ENCODE measurements at places on chromosomes 7 and 10.

- DNase-seq = no peak
Observed at GRCh38 chr10:17214971-17215781, 12.9 kb upstream of the VIM start.

- no peak for DNase-seq
Observed at GRCh38 chr7:105016709-105017656, 3.0 kb downstream of the KMT2E start.

GRCh38 chr7:105678811-105679495 lies 97.7 kb upstream of the EFCAB10 start:
- DNase-seq = no peak

DNA sequence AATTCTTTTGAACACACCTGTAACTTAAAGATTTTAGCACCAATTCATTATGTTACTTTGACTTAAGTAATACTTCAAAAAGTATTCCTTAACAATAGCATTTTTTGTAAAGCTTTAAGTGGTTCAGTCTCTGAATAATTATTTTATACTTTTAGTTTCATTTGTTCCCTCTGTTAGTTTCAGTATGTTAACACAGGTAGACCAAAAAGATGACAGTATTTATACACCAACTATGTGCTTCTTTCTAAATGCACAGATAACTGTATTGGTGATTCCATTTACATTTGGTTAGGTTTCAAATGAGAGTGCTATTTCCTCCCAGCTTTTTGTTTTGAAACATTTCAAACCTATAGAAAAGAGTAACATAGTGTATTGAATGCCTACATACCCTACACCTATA lies 14.0 kb downstream of the RALA start:
- no peak for DNase-seq

GRCh38 chr7:121516821-121517220 lies 120.7 kb upstream of the FAM3C start:
- no peak for DNase-seq

GRCh38 chr10:114957122-114957521 lies 19.1 kb downstream of the TRUB1 start:
- DNase-seq = no peak

DNA sequence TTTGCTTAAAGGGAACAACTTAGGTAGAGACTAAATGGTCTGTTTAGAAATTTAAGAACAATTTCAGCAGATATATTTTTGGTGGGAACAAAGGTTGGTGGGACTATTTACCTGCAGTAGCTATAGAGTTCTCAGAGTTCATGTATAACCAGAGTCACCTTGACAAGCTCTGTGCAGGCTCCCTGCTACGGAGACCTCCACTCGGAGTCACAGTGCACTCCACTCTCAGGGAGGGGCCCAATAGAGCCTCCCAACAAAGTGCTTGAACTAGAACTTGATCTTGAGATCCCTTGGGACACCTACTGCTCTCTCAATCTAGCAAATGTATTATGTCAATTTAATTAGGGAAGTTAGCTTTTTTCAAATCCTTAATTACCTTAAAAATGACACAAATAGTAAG lies 2.3 kb downstream of the MYPN start:
- DNase-seq = no peak

- no peak for DNase-seq
Observed at GRCh38 chr7:129499999-129500398, 2.3 kb upstream of the SMKR1 start.

- DNase-seq = no peak
Observed at GRCh38 chr7:28135760-28136159, 44.8 kb downstream of the JAZF1 start.

DNA sequence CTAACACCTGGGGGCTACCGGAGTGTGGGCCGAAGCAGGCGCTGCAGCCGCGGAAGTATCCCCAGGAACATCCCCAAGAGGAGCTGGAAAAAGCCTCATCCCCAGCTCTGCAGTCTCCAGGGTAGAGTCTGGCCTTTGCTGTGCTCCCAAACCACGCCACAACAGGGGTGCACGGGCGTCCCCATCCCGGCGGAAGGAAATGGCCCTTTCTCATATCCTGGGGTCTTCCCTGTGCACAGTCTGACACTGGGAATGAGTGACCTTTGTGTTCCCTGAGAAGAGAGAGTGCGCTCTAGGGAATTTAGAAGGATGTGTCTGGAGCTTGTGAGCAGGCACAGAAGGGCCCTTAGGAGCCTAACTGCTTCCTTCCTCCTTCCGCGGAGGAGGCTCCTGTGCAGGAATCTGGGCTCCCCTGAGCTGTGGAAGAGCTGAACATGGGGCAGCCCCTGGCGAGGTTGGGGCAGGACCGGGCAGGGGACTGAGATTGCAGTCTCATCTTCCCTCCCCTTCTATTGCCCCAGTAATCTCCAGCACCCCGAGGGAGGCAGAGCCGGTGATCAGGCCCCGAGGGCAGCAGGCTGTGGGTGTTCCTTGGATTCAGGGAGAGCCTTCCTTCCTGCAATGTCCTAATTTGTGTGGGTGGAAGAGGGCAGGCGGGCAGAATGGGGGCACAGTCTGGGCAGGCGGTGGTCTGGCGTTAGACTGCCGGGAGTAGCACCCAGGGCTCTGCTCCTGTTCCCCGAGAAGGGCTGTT lies 1.3 kb downstream of the REPIN1 start:
- DNase-seq = no peak

DNA sequence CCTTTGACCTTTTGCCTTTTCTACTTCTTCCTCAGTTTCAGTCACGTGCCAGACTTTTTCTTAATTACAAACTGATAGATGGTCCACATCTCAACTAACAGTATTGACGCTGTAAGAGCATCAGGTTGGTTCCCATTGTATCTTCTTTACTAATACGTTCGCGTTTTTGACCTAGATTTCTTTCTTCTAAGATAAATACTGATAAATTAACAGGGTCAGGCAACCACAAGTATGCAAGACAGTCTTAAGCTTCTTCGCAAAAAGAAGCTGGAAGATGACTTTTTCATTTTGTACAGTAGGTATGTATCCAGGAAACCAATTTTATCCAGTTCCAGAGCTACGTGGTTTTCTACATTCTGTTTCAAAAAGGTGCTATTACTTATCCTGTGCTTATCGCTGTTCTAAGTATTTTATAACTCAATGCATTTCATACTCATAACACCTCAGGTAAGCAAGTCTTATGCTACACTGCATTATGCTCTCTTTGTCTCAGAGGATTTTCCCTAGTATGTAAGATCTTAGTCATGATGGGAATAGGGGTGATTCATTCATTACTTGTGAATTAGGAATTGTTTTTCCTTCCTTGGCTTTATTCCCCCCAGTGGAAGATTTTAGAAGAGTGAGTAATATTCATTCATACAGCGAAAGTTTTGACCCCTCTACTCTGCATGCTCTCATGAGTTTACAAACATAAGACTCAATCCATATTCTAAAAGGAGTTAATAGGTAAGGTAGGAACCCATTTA lies 955 bp downstream of the DUS4L start:
- DNase-seq = no peak

GRCh38 chr7:20376796-20377195 lies 46.1 kb downstream of the ITGB8 start:
- DNase-seq = no peak

DNA sequence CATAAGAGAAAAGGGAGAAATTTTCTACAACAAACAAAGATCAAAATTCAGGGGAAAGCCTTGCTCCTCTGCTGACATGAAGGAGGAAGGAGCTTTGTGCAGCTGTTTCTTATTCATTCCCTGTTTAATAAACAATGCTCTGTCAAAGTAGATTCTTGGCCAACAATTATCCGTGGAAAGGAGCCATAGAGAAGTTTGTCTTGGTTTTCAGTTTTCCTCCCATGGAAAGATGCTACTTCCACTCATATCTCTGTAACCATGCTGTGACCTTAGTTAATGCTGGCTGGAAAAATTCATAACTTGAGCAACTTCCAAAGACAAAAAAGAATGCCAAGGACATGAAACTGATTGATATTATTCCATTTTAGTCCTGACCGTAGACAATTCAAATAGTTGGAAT lies 8.1 kb downstream of the DDC start:
- no peak for DNase-seq

GRCh38 chr7:74523015-74523414 lies 69.3 kb downstream of the GTF2IRD1 start:
- DNase-seq = no peak

GRCh38 chr10:7302392-7302906 lies 108.4 kb downstream of the SFMBT2 start:
- DNase-seq = no peak

DNA sequence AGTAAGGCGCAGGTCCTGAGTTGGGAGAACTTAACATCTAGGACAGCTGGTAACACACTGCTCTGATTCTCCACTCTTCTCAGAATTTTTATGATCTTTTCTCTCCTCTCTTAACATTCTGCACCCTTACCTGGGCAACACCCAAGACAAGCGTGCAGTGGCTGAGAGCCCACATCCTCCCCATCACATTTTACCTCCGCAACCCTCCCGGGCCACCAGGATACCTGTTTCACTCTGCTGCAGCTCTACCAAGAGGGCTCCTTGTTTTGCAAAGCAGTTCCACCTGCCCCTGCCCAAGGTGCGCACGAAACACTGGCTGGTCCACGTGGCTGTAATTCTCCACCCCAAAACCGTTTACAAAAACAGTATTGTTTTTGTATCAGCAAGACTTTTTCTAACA lies 81.5 kb downstream of the ITIH5 start:
- DNase-seq = no peak

- no peak for DNase-seq
Observed at GRCh38 chr7:108452707-108453106, 3.5 kb downstream of the NRCAM start.

GRCh38 chr10:35963685-35964084 lies 321.6 kb upstream of the FZD8 start:
- no peak for DNase-seq
